ENCODE measurements at places on chromosomes 2 and 18.

DNA sequence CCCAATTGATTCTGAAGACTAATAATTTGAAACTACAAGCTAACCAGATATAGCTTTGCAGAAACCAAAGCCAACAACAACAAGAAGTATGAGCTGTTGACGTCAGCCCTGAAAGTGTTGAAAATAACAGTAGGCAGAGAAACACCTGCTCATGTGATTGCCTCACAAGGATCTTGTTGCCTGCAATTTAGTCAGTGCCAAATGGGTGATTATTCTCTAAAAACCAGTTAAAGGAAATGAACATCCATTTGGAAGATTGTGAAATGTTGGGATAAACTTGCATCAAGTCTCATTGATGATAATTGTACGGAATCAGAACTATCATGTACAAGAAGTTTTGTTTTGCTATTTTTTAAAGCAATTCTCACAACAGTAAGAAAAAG lies 2.8 kb downstream of the CYTIP start:
- no peak for DNase-seq

DNA sequence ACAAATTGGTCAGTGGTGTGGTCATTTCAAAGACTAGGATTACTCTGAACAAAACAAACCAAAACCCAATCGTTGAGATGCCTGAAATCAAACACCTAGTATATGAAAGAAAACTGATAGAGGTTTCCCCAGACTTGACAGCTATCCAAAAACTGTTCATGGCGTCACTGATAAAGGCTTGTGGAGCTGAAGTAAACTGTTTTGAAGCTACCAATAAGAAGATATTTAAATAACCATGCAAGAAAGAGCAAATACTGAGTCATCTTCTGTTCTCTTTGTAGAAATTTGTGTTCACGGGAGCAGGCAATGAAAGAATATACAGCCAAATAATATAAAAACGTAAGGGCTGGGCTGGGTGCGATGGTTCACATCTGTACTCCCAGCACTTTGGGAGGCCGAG lies 7.5 kb upstream of the COLEC11 start:
- DNase-seq = no peak

- DNase-seq = no peak
Observed at GRCh38 chr2:227996366-227996765, 124.9 kb downstream of the DAW1 start.

- no peak for DNase-seq
Observed at GRCh38 chr2:36951027-36951518, 15.3 kb downstream of the STRN start.

- DNase-seq = no peak
Observed at GRCh38 chr2:231545105-231545902, 15.1 kb upstream of the NMUR1 start.

GRCh38 chr2:41199334-41199733 lies 747.4 kb upstream of the SLC8A1 start:
- DNase-seq = no peak

DNA sequence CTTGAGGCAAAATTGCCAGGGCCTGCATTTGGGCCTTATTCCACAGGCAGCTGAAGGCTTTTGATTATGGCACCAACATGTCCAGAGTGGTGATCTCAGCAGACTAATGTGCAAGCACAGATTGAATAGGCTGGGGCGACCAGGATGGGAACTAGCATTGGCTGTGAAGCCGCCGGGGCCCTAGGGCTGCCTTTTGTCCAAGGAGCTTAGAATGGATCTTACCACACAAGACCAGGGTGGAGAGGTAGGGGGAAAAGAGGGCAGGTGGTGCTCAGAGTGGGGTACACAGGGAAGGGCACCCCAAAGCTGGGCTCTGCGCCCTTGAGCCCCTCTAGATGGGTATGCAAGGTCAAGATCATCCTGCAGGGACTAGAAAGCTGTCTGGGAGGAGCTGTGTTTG lies 23.1 kb downstream of the PSD4 start:
- DNase-seq = no peak

- no peak for DNase-seq
Observed at GRCh38 chr2:18849841-18850578, 260.6 kb upstream of the NT5C1B start.

DNA sequence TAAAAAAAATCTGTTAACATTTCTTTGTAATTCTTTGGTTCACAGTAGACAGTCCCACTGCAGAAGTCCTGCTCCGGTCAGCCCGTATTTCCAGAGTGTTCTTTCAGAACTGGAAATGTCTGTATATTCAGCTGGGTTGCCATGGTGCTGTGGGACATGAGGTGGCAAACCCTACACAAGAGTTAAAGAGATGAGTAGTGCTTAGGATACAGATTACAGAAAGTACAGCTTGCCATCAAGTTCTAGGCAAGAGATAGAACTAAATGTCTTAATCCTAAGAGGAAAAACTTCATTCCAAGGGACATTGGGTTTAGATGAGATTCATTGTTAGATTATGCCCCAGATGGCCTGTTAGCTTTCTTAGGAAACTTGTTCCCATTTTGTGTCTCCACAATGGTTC lies 60.1 kb downstream of the FMNL2 start:
- no peak for DNase-seq
